ENCODE measurements at places on chromosomes 2 and 18.

DNA sequence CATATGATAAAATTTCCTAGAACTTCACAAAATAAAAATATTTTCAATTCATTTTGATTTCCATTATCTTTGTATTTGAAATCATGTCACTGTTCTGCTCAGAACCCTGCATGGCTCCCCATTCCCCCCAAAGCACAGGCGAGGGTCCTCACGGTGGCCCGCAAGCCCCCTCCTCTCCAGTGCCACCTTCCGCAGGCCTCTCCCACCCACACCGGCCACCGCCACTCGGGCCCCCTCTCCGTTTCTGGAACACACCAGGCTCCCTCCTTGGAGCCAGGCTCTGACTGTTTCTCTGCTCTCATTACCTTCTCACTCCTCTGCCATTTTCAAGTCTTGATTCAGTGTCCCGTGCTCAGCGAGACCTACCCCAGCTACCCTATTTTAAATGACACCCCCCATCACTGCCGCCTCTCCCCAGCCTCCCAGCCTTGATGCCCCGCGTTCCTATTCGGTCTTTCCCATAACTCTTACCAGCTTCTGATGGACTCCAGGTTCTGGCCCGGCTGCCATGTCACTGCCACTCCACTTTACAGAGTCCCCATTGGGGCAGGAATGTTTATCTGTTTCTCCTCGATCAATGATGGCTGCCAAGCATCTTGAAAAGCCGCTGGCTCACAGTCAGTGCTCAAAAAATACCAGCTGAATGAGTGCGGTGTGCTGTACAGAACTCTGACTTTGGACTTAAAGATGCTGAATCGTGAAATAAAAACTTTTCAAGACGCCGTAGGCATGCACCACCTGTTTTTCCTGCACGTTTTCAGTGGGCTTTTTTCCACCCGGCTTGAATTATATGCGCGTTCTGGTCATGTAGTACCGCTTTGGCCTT, 201.0 kb downstream of the GBX2 start:
- DNase-seq, result no peak

- DNase-seq, result no peak
Measured at GRCh38 chr18:61093965-61094364, 239.3 kb upstream of the CDH20 start.

DNA sequence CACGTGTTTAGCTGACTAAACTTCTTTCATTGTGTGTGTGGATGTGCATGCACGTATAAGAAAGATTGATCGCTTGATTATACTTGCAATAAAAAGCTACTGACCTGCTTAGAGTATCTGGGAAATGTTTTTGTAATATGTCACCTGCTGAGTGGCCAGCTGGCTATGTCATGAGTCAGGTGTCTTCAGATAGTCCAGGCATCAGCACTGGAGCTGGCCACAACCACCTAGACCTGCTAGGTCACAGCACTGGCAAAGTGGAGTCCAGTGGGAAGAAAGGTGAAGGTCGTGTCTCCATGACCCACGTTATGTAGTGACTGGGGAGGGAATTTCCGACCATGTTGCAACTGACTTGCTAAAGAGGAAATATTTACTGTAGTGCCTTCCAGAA, 147.0 kb downstream of the ESCO1 start:
- no peak for DNase-seq

DNA sequence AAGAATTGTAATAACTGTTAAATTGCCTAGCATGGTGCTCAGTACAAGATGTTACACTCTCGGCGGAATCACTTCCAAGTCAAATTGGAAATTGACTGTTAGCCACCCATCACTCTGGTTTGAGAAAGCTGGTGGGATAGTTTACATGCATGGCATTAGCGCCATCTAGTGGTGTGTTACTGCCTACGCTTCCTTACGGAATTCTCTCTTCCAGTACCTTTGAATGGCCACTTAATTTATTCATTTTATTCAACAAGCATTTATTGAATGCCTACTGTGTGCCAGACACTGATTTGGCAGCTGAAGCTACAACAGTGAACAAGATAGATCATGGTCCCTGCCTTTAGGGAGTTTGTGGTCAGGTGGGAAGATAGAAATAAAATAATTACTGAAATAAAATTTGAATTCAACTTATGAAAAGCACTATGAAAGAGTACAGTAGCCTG, 171.2 kb downstream of the TMEM247 start:
- peak; percentile 21 for DNase-seq

GRCh38 chr2:68388358-68388757, 23.3 kb downstream of the PLEK start:
- DNase-seq, result no peak

GRCh38 chr18:57113799-57114420, 33.0 kb upstream of the BOD1L2 start:
- DNase-seq, result no peak

DNA sequence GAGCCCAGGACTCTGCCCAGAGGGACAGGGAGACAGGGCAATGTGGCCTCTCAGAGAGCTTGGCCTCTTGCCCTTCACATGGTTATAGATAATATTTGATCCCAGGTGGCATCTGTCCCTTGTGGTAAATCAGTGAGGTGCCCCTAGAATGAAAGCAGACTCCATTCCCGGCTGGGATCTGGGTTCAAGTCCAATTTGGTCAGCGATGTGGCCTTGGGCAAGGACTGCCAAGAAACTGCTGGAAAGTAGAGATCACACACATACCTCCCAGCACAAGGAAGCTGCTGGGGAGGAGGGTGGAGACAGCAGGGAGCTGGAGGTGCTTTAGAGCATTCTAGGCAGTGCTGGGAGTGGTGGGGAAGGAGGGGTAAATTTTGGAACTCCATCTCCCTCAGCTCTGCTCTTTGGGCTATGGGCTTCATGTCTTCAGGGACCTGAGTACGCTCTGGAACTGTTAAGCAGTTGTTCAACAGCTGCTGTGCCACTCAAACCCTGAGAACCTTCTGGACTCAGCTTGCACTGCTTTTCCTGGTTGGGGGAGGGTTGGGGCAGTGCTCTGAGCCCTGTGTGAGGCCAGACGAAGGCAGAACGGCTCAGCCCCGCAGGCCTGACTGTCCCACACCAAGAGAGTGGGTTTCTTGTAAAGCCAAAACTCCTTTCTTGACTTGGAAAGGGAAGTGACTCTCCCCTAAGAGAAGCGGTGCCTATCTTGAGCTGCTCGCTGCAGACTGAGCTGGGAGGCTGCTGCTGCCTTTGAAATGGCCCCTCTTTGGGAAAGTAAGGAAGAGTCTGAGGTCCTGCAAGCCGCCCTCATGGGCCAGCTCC, 23.0 kb downstream of the INPP5D start:
- no peak for DNase-seq

DNA sequence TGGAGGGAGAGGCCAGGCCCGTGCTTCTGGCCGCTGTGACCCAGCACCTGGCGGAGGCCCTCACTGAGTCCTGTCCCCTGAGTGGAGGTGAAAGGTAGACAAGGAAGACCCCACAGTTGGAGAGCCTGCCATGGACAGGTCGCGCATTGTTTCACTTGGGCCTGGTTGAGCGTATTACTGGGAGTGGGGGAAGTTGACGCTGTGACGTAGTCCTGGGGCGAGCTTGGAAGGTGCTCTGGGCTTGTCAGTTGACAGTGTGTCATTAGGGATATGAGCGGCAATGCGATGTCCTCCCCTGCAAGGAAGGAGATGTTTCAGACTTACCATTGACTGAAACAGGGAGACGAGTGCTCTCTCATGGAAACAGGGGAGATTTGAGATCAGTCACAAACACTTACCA, 127.1 kb downstream of the SH3RF3 start:
- no peak for DNase-seq

- no peak for DNase-seq
Measured at GRCh38 chr2:124079045-124079444, 54.0 kb downstream of the CNTNAP5 start.

DNA sequence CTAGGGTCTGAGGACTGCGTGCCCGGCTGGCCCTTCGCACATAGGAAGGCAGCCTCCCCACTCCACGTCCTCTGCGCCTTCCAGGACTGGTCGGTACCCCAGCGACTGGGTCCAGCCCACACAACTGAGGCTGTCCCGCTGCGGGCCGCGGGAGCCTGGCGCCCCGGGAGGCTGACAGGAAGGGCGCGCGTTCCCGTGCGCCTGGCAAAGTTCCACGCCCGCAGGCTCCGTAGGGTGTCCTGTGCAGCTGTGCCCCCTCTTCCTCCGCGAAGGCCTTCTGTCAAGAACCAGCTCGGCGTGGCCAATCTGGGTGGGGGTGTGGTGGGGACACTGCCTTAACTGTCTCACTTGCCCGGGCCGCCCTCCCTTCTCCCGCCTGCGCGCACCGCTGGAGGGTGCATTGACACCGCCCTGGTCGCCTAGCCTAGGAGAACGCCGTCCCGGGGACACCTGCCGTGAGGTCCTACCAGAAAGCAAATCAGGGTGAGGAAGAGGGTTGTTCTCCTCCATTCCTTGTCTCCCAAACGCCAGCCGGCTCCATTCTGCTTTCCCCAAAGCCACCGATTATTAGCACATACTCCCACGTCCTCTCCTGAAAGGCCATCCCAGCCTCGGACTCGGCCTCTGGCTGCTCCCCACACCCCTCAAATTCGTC, 618 bp upstream of the LYPD1 start:
- no peak for DNase-seq

- no peak for DNase-seq
Measured at GRCh38 chr2:199458009-199458805, 468 bp upstream of the SATB2 start.

DNA sequence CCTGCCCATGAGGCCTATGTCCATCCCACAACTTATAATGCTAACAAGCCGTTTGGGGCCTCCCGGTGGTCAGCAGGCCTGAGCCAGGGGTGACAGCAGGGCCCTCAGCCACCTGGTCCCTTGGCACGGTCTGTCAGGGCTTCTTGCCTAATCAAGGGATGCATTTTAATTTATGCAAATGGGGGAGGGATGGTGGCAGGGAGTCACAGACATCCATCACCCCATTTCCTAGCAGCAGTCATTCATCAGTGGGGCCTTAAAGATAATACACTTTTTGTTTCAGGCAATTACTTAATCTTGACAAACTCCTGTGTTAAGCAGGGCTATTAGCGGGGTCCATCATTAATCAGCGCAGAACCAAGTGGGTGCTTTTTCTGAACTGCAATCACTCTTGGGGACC, 174.5 kb downstream of the GLI2 start:
- DNase-seq, result no peak

- DNase-seq, result no peak
Measured at GRCh38 chr18:78136986-78137385, 842.6 kb upstream of the SALL3 start.

GRCh38 chr2:161418275-161418714, 2.2 kb downstream of the TBR1 start:
- DNase-seq, result no peak

- no peak for DNase-seq
Measured at GRCh38 chr2:239292531-239292930, 108.3 kb downstream of the HDAC4 start.

DNA sequence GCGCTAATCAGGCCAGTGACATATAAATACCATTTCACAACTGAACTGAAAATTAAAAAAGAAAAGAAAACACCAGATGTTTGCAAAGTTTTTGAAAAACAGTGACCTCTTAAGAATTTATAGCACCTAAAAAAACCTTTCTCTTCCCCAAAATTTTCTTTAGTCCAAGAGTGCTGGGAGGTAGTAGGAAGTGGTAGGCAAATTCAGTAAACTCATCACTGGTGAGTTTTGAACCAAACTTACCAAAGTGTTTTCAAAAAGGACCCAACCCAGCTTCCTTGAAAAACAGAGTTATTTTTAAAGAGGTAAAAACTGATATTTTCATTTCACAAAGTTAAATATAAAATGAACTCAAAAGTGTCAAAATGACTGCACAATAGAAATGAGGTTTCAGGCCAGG, 90.4 kb downstream of the TMEM247 start:
- no peak for DNase-seq

- no peak for DNase-seq
Measured at GRCh38 chr2:64268330-64269048, 124.3 kb upstream of the PELI1 start.

GRCh38 chr2:239202343-239202742, 198.5 kb downstream of the HDAC4 start:
- DNase-seq, result no peak

DNA sequence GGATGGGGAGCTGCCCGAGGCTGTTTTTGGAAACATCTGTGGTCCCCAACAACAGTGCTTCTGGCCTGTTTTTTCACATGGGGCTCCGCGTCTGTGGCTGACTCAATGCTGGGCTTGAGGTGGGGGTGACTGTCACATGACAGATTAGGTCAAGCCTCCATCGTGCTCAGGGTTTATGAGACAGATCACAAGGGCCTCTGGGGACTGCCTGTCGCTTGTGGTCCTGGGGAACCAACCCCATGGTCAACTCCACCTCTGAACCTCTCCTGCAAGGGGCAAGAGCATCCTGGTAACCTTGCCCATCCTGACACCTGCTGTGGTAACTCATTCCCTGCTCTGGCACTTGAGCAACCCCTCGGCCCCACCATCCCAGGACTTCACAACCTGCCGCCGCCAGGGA, 47.6 kb upstream of the SH3RF3 start:
- DNase-seq, result no peak

- DNase-seq, result no peak
Measured at GRCh38 chr2:225340923-225341322, 58.6 kb upstream of the NYAP2 start.

GRCh38 chr2:11042841-11043240, 112.4 kb upstream of the SLC66A3 start:
- DNase-seq, result no peak

DNA sequence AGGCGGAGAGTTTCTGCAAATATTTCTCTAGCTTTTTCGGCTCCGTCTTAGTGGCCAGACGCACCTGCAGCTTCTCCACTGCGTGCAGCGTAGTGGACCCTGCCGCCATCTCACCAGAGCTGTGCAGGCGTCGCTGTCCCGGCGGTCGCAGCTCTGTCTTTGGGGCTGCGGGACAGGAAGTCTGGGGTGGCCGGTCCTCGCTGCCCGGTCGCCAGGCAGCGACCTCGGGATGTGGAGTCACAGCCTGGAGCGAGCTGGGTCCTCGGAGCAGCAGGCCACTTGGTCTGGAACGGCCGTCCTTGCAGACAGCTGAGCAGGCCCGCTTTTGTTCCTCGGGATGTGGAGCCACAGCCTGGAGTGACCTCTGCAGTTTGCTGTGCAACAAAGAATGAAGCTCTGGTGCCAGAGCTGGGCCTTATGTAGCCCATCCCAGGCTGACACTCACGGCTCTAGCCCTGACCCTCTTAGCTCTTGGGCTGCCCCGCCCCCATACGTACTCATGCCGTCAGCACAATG, at the start of gene ELOA2:
ELOA2 (minus strand) TSS at position 466 of the 516 bp plus-strand sequence; CDS start at position 109, 357 bp downstream.
- no peak for DNase-seq

GRCh38 chr2:230075988-230076631, 7.4 kb upstream of the SLC16A14 start:
- DNase-seq, result no peak

GRCh38 chr18:47953471-47953931, 23.0 kb upstream of the SMAD2 start:
- DNase-seq, result no peak

DNA sequence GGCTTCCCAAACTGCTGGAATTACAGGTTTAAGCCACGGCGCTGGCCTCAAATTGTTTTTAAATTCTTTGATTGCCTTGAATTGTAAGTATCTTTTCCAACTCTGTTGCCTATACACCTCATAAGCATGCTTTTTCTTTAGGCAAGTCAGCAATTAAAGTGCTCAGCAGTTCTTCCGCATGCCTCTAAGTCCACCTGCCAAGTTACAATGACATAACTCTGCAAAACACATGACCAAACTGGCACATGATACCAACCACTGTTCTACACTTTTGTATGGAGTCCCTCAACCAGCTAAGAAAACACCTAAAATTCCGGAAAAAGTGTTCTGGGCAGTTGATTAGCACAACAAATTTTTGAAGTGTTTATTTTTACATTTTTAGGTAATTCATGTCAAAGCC, 5.1 kb downstream of the TXNL4A start:
- DNase-seq, result no peak

- no peak for DNase-seq
Measured at GRCh38 chr18:62663731-62664336, 51.5 kb upstream of the PHLPP1 start.

Measured in activated CD4-positive, CD25-positive, alpha-beta regulatory T cell (primary cell).